Inflammatory macrophage (primary cell): ENCODE measurements at places on chromosomes 16 and 17.

DNA sequence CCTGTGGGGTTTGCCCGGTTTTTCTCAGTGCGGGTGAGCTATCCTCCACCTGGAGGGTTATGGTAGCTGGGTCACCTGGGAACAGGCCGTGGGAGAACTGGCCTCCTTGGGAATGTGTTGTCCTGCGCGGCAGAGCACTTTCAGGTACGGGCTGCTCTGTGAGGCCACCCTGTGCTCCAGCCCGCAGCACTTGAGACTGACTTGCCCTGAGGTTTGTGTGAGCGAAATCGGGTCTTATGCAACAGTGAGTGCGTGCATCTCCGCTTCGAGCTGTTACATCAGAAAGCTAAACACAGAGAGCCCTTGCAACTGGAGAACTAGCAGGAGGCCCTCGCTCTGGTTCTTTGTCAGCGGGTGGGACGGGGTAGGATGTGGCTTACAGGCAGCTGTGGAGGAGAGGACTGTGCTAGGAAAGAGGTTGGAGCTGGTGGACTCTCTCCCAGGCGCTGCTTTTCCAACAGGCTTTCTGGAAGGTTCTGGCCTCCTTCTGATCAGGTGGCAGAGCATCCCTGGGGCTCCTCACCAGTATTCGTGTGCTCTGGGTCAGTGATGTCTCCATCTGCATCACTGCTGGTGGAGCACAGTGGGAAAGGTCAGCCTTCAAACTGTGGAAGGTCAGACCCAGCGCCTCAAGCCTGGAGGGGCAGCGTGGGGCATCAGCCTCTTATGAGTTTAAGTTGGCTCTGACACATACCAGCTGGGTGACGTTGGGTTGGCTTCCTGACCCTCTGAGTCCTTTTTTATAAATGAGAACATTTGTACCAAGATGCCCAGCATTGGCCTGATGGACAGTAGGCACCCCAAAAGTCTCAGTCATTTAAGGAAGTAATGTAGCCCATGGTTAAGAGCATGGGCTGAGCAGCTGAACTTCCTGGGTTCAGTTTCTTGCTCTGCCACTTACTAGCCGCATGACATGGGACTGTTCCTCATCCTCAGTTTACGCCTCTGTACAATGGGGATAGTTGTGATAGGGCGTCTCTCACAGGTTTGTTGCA, 76.3 kb downstream of the KSR1 start:
- DNase-seq: peak; percentile 96

- DNase-seq: peak; percentile 100
Measured at GRCh38 chr17:44186307-44187130, at the start of gene TMUB2. TMUB2 (plus strand) TSS chr17:44186972; CDS start chr17:44187709, 737 bp downstream.

DNA sequence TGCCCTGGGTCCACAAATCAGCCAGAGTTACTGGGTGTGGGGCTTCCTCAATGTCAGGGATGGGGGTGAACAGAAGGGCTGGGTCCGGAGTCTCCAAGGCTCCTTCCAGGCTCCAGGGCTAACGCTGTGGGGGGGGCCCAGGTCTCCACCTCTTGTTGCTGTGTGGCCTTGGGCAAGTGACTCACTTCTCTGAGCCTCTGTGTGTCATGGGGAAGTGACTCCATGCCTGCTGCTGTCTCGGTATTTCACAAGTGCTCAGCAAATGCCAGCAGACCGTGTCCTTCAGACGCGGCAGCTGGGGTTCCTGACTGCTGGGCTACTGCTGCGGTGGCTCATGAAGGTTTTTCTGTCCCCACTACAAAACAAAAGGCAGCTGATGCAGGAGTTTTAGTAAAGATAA, 26.6 kb downstream of the JPH3 start:
- DNase-seq: peak; percentile 67

GRCh38 chr17:80704381-80704819, 159.8 kb downstream of the RPTOR start:
- no peak for DNase-seq

DNA sequence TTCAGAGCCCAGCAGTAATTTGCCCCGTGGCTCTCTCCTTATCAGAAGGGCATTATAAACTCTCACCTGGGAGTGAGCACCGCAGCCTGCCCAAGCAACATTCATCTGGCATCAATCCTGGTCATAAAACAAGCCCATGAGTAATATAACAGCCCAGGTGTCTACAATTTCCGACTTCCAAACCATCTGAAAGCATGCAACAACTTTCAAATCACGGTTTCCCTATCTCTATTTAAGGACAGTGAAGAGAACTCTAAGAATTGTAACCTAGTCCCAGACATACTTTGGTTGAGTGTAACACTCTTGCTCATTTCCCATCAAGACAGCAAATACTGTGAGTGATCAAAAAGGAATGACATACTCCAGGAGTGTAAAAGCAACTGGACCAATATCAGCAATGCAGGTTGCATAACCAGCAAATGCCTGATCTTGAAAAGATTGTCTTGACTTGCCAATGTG, 487.4 kb upstream of the SOX9 start:
- no peak for DNase-seq

DNA sequence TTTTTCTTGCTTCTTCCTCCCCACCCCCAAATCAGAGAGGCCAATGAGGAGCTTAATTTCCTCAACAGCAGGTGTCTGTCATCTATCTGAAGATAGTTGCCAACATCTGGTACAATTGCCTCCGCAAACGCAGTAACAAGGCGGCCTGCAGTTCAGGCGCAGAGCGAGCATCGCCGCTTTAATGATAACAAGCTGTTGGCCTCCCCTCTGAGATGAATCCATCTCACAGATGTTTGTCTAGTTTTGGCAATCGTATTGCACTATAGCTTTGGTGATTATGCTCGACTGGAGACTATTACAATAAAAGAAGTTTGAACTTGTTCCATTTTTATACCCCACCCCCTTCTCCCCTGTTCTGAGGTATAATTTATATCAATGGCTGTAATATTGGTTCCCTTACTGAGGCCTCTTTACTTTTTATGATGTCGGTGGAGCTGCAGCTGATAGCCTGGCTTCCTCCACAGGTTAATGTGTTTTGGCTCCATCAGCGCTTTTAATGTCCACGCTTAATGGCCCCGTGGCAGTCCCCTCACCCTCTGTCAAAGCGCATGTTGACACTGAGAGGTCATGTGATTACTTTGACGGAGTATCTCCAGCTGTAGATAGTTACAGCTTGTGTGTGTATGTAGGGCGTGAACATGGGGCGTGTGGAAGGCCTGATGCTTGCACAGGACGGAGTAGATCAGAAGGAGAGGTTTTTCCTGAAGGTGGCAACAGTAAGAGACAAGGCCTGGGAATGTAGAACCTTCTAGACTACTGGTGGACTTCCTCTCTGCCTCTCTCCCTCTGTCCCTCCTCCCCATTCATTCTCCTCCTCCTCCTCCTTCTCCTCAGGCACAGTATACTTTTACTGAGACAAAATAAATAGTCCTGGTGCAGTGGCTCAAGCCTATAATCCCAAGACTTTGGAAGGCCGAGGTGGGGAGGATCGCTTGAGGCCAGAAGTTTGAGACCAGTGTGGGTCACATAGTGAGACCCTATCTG, 164.7 kb downstream of the MSI2 start:
- no peak for DNase-seq
